ENCODE measurements at places on chromosomes 1 and 21.

DNA sequence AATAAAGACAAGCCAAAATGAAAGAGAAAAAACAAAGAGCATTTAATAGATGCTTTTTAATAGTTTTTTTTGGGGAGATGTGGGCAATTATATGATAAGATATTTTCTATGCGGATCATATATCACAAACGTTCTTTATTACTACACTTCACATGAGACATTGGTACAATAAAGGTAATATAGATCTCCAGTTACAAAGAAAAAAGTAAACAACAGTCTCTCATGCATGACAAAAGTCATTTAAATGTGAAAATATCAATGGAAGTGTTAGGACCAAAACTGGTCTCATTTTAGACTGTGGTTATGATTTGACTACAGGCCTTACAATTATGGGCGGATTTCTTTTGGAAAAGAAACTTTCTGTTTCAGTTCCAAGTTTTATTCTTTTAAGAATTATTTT lies 687.0 kb downstream of the ADGRL2 start:
- DNase-seq, result no peak

- DNase-seq, result no peak
Observed at GRCh38 chr1:33828059-33828458, 35.8 kb upstream of the HMGB4 start.

- no peak for DNase-seq
Observed at GRCh38 chr1:181397845-181398244, 85.5 kb upstream of the CACNA1E start.

- DNase-seq, result no peak
Observed at GRCh38 chr1:23423415-23424292, 894 bp downstream of the TCEA3 start.

DNA sequence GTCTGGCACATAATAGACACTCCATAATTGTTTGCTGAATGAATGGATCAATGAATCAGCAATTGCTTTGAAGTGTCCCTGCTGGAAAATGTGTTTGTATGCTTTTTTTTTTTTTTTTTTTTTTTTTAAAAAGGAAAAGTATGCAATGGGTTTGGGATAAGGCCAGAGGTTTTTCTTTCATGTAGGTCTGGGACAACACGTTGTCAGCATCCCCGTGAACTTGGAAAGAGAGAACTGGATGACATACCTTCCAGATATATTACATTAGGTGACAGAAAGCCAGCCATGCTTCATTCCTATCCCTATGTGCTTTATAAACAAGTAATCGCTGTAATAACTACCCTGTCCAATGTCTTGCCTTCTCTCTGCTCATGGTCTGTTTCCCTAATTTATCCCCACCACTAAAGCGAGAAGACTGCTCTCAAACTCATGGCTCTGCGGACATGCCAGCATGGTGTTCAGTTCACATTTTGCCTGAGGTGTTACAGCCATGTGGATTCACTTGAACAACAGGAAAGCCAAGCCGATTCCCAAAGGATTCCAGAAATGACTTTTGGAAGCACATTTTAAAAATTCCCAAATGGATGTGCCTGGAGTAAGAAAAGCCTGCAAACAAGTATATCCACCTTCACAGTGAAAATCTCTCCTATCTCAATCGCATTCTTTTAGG lies 34.8 kb upstream of the GREM2 start:
- DNase-seq, result no peak

- no peak for DNase-seq
Observed at GRCh38 chr1:68255301-68255700, 23.0 kb upstream of the WLS start.

GRCh38 chr21:41707231-41707959 lies 59.5 kb downstream of the RIPK4 start:
- DNase-seq, result no peak

All from pons (tissue), 1 donor.